CD4-positive, alpha-beta T cell treated with Interleukin-17A for 1 hour (primary cell): ENCODE measurements at places on chromosomes 12 and 14.

DNA sequence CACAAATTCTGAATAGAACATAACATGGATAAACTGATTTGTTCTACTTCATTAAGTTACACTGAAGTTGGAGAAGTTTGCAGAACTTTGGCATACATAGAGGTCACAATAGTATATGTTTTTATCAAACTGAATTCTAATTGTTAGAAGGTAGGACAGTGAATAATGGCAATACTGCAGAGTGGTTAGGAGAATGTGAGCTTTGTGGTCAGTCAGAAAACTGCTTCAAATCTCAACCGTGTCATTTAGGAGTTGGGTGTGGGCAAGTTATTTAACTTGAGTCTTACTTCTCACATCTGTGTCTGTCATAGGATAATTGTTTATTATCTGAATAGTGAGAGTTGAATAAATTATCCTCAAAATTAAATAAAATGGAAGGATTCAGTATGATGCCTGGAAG is 374.6 kb upstream of the SYT1 start:
- no peak for DNase-seq

DNA sequence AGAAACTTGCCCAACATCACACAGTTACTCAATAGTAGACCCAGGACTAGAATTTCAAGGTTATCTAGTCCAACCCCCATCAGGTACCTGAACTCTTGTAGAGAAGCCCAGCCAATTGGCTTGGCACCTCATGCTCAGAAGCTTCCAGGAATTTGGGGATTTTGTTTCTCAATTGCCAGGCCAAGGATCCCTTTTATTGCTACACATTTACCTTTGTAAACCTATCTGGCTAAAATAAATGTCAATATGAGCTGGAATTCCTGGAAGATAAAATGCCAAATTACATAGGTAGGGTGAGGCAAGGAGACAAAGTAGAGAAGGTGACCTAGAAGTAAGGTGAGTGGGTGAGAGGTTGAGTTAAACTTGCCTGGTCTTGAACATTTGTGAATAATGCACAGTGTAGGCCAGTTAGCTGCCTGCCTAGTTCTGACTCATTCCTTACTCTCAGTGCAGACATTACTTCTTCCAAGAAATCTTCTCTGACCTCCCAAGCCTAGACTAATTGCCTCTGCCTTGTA is 36.3 kb downstream of the SDR9C7 start:
- no peak for DNase-seq

DNA sequence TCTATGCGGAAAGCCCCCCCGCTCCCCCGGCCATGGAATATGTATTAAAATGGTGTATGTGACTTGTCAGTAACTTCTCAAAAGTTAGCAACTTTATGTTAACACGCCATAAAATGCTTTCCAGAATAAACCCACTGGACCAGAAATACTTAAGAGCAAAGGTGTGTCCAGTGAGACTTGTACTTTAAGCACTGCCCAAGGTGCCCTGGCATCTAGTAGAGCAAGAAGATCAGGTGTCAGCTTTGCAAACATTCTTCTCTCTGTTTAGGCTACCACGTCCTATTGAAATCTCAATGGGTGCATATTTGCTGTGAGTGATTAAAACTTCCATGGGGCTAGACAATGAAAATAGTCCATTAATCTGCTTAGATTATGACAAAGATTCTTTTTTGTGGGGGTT is 201.2 kb downstream of the ESR2 start:
- DNase-seq, result no peak

GRCh38 chr12:112836736-112837628 is 45.4 kb downstream of the RPH3A start:
- no peak for DNase-seq

- no peak for DNase-seq
Observed at GRCh38 chr14:85508863-85509262, 21.1 kb upstream of the FLRT2 start.

- DNase-seq, result no peak
Observed at GRCh38 chr14:59595071-59595470, 18.5 kb upstream of the CCDC175 start.

- no peak for DNase-seq
Observed at GRCh38 chr12:92971859-92972524, 42.9 kb upstream of the EEA1 start.

GRCh38 chr14:73755434-73756014 is 41.3 kb upstream of the PNMA1 start:
- no peak for DNase-seq

GRCh38 chr12:93597608-93598007 is 25.1 kb downstream of the SOCS2 start:
- DNase-seq, result no peak

DNA sequence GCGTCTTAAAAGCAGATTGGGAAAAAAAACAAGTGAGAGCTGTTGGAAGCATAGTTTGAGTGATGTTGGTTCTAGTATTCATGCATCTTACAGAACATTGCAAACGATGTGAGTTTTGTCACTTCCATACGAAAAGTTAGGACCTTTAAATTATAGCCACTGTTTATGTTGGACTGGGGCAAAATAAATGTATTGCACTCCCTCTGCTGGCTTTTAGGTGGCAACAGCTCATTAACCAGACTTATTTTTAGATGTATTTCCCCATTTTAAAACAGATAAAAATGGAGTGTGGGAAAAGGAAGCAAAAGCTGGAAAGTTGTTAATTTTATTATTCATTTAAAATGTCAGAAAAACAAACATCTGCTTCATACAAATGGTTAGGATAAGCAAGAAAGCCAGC is 111.9 kb downstream of the LGR5 start:
- DNase-seq, result no peak

DNA sequence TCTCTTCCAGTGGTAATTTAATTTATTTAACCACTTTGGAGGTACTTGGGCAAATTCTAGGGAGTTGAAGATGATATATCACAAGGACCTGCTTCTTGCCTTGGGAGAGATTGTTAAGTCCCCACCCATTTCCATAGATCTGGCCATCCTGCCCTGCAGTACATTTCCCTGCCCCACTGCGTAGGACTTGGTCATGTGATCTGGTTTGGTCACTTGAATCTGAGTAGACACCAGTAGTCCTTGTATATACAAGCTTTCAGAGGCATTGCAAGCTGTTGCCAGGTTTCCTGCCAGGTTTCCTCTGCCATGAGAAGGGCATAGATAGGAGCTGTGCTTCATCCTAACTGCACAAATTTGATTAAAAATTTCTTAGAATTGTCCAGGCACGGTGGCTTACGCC is 200.0 kb downstream of the ADAMTS20 start:
- no peak for DNase-seq

DNA sequence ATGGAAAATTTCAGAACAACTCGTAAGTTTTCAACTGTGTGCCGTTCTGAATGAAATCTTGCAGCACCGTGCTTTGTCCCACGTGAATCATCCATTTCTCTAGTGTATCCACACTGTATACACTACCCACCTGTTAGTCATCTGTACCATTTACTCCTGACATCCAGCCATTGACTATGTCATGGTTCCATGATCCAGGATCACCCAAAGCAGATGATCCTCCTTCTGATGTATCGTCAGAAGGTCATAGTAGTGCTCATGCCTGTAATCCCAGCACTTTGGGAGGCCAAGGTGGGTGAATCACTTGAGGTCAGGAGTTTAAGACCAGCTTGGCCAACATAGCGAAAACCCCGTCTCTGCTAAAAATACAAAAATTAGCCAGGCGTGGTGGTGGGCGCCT is 122.9 kb downstream of the PPHLN1 start:
- DNase-seq, result no peak

DNA sequence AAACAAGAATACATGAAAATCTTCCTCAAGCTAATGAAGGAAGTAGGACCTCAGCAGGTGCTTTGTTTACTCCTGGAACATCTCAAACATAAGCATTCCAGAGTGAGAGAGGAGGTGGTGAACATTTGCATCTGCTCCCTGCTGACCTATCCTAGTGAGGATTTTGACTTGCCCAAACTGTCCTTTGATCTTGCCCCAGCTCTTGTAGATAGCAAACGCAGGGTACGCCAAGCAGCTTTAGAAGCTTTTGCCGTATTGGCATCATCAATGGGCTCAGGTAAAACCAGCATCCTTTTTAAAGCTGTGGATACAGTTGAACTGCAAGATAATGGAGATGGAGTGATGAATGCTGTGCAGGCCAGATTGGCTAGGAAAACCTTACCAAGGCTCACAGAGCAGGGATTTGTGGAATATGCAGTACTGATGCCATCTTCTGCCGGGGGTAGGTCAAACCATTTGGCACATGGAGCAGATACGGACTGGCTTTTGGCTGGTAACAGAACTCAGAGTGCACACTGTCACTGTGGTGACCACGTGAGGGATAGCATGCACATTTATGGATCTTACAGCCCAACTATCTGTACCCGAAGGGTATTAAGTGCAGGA is 1.9 kb downstream of the TOGARAM1 start:
- no peak for DNase-seq

- no peak for DNase-seq
Observed at GRCh38 chr12:77315407-77315806, 250.0 kb upstream of the E2F7 start.

DNA sequence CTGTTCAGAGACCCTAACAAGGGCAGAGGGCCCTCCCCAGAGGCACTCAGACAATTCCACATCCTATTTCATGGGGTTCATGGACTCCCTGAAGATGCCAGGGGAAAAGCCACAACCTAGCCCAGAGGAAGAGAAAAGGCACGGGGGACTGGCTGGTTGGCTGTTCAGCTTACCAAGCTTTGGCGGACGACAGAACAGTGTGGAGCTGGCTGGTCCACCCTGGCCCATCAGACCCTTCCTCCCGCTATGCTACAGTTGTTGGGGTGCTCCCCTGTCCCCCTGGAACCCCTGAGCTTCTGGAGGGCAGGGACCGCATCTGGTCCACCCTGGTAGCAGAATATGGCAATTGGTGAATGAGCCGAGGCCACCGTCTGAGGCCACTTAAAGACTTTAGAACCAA is 6.3 kb downstream of the TESC start:
- no peak for DNase-seq

- DNase-seq, result no peak
Observed at GRCh38 chr12:110853836-110854235, 7.0 kb downstream of the CCDC63 start.

GRCh38 chr12:121804417-121805111 is 755 bp downstream of the SETD1B start:
- DNase-seq, result peak; percentile 74

DNA sequence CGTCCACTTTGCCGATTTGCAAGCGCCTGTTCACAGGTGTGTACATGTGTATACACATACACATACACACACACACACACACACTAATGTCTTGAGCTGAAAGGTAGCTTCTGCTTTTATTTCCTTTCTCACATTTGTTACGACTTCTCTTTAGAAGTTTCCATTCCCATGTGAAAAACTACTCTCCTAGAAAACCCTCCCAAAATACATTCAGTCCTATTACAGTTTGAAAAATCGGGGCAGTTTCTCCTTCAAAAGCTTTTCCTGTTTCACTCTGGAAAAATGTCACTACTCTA is 3.9 kb downstream of the BLTP3B start:
- DNase-seq, result no peak

DNA sequence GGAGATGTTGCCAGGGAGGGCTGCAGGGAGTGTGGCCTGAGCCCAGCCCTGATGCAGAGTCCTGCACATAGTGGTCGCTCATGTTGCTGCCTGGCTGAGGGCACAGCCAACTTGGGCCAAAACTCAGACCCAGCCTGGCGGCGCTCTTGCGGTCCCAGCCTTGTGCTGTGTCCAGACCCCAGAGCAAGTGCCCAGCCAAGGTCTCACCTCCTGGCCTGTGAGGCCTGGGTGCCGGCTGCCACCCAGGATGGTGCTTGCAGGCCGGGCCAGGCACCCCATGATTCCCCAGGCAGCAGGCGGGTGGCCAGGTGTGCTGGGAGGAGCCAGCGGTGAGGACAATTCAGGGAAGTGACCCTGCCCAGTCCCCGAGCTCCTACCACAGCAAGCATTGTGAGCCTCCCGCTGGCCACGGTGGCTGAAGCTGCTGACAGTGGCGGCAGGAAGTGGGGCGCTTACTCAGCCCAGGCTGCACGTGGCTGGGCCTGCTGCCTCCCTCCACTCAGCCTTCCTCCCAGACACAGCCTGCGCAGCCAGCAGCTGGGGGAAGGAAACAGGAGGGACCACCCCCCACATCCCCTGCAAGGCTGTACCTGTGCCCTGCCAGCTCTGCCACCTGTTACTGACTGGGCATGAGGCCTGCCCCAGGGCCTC is 17.7 kb upstream of the PGF start:
- DNase-seq, result no peak

- peak; percentile 67 for DNase-seq
Observed at GRCh38 chr12:52243856-52244614, 11.0 kb downstream of the KRT7 start.

DNA sequence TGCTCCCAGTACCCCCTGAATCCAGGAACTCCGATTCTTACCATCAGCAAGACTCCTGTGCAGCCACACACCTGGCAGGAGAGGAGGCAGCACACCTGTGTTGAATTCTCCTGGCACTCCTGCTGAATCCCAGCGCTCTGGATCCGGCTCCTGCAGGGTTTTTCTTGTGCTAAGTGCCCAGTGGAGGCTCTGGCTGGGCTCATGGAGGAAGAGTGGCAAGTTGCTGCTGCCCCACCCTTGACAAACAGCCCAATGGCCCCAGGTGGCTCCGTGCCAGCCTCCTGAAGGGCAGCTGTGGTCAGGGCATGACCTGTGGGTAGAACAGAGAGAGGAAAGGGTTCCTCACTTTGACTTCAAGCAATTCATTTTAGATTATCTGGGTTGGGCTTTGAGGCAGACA is 20.0 kb downstream of the CRACR2A start:
- DNase-seq, result no peak

DNA sequence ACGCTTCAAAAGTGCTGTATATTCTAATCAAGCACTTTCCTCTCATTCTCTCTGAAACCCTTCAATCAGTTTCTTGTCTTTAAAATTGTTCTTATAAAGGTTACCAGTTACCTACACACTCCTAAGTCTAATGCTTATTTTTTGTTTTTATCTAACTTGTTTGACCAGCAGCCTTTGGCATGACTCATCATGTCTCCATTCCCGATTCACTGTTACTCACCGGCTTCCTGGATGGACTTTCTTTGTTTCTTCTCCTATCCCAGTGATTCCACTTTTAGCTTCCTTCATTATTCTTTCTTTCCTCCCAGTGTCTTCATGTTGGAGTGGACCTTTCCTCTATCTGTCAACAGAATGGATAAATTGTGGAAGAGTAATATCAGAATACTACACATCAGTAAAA is 368.6 kb upstream of the CCDC196 start:
- DNase-seq, result no peak

- no peak for DNase-seq
Observed at GRCh38 chr14:75559451-75560222, 18.8 kb upstream of the FLVCR2 start.

DNA sequence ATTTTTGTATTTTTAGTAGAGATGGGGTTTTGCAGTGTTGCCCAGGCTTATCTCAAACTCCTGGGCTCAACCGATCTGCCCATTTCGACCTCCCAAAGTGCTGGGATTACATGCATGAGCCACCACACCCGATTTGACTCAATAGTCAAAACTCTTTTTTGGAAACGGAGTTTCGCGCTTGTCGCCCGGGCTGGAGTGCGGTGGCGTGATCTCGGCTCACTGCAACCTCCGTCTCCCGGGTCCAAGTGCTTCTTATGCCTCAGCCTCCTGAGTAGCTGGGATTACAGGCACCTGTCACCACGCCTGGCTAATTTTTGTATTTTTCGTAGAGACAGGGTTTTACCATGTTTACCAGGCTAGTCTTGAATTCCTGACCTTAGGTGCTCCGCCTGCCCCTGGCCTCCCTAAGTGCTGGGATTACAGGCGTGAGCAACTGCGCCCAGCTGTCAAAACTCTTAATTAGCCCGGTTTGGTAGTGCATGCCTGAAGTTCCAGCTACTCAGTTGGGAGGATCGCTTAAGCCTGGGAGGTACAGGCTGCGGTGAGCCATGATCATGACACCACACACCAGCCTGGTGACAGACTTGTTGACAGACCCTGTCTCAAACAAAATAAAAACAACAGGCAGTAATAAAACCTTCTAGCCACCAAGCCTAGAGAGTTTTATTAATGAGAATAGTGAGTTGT is 12.4 kb downstream of the MED21 start:
- no peak for DNase-seq
